Stimulated activated naive CD4-positive, alpha-beta T cell treated with Interleukin-2 at 50 U/mL for 16 hours (primary cell): ENCODE measurements at places on chromosomes 16 and 17.

- DNase-seq: no peak
These were observed 96.2 kb downstream of the BANP start for GRCh38 chr16:88047462-88047861.

DNA sequence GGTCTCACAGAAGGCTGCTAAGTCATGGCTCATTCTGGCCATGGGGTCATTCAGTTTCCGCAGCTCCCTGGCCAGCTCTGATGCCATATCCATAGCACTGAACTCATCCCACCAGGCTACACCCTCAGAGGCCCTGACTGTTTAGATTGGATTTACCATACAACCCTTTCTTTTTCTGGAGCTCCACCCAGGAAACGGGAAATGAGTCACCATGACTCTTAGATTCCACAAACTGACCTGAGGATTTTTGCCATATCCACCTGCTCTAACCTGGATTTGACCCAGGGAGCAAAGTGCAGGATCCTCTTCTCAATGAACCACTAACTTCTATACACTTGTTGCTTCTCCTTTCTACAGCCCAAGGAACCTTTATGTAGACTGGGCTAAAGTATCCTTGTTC is 20.3 kb upstream of the CALB2 start:
- DNase-seq: no peak

GRCh38 chr17:80112471-80113032 is 11.2 kb downstream of the GAA start:
- no peak for DNase-seq

GRCh38 chr17:57084802-57085447 is at the start of gene AKAP1:
Gene AKAP1 (plus strand): TSS chr17:57085246. CDS start chr17:57105465, 20,219 bp downstream.
- DNase-seq: peak; percentile 92

- DNase-seq: no peak
These were observed 1.2 kb downstream of the SNTB2 start for GRCh38 chr16:69188236-69188549.
